ENCODE measurements at places on chromosomes 3 and 15.

GRCh38 chr3:101037613-101038012 lies 44.4 kb upstream of the ABI3BP start:
- no peak for DNase-seq

GRCh38 chr15:67394873-67395639 lies 125.9 kb upstream of the C15orf61 start:
- no peak for DNase-seq

DNA sequence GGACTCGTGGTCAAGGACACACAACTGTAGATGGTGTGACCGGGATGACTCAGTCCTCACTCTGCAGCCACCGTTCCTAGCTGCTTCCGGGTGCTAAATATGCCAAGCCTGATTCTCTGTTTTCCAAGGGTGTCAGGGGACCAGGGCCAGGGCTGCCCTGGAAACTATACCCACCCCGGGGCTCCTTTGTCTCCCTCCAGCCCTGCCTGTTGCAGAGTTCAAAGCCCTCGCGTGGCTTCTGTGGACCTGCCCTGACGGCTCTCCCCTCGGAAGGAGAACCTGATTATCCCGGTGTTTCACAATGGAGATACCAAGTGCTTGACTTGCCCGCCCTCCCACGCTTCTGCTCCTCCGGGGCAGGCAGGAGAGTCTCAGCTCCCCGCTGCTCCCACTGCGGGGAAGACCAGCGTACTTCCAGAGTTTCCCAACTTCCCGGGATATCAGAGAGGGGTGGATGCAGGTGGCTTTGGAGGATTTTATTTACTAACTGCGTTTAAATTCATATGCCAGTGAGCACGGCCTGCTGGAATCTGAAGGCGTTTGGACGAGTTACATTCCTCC lies 125.0 kb downstream of the ASB7 start:
- no peak for DNase-seq

GRCh38 chr3:32956750-32957570 lies 5.5 kb downstream of the CCR4 start:
- DNase-seq = no peak

DNA sequence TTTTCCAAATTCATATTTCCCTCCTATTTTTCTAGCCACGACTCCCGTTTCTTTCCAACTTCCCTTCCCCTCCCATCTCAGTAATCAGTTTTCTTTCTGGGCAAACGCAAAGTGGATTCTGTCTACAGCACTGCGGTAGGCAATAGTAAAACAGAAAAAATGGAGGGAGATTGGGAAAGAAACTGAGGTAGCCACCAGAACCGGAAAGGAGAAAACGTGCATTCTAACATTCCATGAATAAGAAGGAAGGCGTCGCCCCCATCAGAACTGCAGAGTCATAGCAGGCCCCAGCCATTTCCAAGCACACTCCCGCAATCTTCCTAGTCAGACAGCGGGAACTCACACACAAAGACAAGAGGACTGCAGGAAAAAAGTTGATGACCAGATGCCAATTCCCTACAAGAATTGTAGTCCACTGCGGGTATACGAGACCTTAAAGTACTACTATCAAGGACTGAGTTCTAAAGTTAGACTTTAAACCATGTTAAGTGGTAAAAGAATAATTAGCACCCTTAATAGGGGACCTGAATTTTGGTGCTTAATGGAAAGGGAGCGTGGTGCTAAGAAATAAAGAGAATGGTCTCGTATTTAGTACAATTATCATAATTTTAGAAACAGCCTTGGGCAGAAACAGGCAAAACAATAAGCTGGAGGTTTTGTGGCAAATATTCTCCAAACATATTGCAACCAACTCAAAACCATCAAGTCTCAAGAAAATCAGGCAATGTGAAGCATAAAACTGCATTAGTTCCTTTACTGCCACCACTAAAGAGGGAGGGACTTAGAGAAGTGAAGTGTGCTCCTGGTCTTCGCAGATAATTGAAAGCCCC lies 1.4 kb downstream of the PFN2 start:
- no peak for DNase-seq

DNA sequence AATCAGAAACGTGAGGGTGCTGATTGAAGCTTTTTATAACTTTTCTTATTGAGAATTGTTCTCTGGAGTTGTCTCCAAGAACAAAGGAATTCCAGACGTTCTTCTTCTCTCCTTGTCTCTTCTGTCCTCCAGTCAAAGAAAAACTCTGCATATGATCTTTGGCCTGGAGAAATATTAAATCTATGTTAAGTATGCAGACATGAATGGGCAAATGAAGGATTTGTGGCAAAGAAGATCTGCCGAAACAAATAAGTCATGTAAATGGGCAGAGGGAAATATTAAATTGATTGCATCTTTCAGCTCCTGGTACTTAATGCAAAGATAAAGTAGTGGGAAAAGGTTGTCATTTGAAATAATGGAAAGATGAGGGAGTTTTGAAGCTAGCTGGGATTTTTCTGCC lies 74.9 kb downstream of the IGF1R start:
- no peak for DNase-seq

DNA sequence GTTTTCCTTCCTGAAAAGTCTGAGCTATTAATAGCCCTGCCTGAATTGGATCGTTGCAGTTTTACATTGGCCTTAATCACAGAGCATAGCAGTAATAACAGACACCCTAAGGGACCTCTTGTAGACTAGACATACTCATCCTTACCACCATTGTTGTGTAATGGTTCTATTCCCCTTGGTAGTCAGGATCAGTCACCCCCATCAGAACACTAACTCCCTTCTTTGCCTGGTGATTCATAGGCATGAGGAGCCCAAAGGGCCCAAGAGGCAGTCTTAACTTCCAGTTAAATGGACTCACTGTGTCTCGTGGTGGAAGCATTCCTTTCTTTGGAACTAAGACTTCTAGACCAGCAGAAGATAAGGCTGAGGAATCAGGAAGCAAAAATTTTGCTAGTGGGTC lies 20.2 kb downstream of the CGGBP1 start:
- DNase-seq = no peak
